ENCODE measurements at places on chromosomes 7 and 10.

DNA sequence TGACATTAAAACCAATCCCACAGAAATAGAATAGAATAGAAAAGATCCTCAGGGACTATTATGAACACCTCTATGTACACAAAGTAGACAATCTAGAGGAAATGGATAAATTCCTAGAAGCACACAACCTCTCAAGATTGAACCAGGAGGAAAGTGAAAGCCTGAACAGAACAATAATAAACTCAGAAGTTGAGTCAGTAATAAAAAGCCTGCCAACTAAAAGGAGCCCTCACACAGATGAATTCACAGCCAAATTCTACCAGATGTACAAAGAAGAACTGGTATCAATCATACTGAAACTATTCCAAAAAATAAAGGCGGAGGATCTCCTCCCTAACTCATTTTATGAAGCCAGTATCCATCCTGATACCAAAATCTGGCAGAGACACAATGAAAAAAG, 220.3 kb upstream of the HPS1 start:
- DNase-seq = no peak
- H3K4me3 ChIP-seq = no peak overlapping the region

DNA sequence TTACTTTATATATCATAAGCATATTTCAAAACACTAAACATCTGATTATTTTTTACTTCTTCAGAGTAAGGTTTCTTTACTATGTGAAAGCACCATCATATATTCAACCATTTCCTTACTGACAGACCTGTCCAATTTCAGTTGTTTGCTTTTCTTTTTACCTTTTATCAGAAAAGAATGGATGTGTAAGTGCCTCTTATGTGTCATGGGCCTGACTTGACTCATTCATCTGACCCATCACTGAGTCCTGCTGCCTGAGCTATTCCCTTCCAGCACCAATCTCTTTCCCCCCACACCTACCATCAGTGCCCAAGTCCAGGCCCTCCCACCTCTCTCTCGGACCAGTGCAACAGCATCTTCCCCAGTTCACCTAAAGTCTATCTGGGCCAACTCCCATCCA, 41.7 kb upstream of the ARID5B start:
- no peaks in the 10 kb centered on the region for H3K36me3 ChIP-seq
- H3K4me1 ChIP-seq = no peaks in the 10 kb centered on the region
- H3K27ac ChIP-seq = no peak overlapping the region
- H3K4me3 ChIP-seq = no peak overlapping the region
- no peaks in the 10 kb centered on the region for H3K27me3 ChIP-seq

DNA sequence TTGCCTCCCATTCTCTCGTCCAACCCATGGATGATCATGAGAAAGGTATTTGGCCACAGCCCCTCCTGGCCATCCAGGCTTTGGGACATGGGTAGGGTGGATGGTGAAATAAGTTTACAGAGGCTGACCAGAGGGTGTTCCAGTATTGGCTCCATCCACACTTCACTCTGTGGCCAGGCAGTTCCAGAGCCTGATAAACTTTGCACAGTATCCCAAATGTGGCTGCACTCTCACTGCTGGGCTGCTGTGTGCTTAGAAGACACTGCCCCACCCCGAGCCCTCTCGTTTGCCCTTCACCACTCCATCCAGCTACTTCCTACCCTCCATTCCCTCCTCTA, 72.0 kb upstream of the ZMIZ1 start:
- no peak overlapping the region for H3K4me3 ChIP-seq
- no peak for DNase-seq
- no peaks in the 10 kb centered on the region for H3K4me1 ChIP-seq
- H3K27ac ChIP-seq = no peak overlapping the region

DNA sequence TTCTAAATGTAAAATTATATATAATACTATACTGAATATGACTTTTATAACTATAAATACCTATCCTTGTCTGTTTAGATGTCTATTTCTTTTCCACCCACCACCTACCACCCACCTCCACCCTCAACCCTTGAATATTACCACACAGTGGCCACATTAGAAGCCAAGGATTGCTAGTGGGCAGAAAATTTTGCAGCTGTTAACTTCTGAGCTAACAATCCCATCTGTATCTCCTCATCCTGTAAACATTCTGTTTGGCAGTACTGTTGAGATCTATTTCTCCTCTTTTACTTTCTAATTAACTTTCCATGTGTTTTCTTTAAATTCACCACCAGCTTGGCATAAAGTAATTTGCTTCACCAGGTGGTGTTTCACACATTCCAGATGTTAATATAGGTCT, 281.1 kb upstream of the BMPER start:
- no peak for DNase-seq
- H3K4me1 ChIP-seq = no peaks in the 10 kb centered on the region
- H3K27ac ChIP-seq = no peak overlapping the region
- no peaks in the 10 kb centered on the region for H3K36me3 ChIP-seq

GRCh38 chr7:156558198-156558597, 82.4 kb upstream of the RNF32 start:
- H3K36me3 ChIP-seq = no peaks in the 10 kb centered on the region
- no peak overlapping the region for H3K4me3 ChIP-seq
- H3K27me3 ChIP-seq = no peaks in the 10 kb centered on the region
- DNase-seq = no peak
- no peaks in the 10 kb centered on the region for H3K4me1 ChIP-seq

DNA sequence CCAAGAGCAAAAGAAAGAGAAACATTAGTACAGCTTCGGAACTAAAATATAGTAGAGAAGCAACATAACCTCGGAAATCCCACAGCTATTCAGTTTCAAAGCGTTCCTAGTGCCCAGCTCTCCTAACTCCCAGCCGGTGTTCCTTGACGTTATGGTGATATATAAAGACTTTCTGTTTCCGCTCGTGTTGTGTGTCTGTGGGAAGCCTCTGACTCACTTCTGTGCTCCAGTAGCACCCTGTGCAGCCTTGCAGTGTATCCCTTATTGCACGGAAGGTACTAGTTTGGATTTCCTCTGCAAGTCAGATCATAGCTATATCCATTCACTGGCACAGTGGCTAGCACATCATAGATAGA, 535 bp downstream of the ASAH2B start:
- no peaks in the 10 kb centered on the region for H3K36me3 ChIP-seq
- peak overlapping the region; percentile 84 for H3K27ac ChIP-seq
- peak overlapping the region; percentile 85 for H3K4me3 ChIP-seq
- no peaks in the 10 kb centered on the region for H3K4me1 ChIP-seq
- no peaks in the 10 kb centered on the region for H3K27me3 ChIP-seq

DNA sequence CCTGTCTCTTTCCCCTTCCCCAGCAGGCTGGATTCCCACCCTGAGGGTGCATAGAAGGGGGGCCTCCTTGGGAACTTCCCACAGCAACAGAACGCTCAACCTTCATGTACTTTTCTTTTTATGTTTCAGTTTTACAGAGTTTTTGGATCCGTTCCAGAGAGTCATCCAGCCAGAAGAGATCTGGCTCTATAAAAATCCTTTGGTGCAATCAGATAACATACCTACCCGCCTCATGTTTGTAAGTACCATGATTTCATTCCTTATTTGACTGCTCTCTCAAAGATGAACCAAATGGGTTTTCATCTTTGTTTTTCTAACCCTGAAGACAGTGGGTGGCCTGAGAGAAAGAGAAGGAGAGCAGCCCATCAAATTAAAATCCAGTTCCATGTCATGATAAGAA, 46.7 kb downstream of the PLPP4 start:
- H3K4me1 ChIP-seq = no peaks in the 10 kb centered on the region
- H3K27me3 ChIP-seq = no peaks in the 10 kb centered on the region
- DNase-seq = no peak
- no peak overlapping the region for H3K4me3 ChIP-seq

GRCh38 chr10:71984126-71984808, 20.1 kb downstream of the CHST3 start:
- peak overlapping the region; percentile 31 for H3K27ac ChIP-seq
- no peaks in the 10 kb centered on the region for H3K36me3 ChIP-seq
- DNase-seq = no peak
- H3K4me3 ChIP-seq = no peak overlapping the region
- no peaks in the 10 kb centered on the region for H3K27me3 ChIP-seq
- H3K4me1 ChIP-seq = peaks cover 92% of the 10 kb centered on the region

DNA sequence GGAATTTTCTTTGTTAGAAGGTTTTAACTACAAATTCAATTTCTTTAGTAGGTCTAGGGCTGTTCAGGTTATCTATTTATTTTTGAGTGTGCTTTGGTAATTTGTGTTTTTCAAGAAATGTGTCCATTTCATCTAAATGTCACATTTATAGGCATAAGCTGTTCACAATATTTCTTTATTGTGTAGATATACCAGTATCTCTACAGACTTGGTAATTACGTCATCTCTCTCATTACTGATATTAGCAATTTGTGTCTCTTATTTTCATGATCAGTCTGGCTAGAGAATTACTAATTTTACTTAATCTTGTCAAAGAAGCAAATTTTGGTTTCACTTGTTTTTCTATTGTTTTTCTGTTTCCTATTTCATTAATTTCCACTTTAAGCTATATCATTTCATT, 152.0 kb downstream of the RNLS start:
- no peak overlapping the region for H3K27ac ChIP-seq
- DNase-seq = no peak
- H3K27me3 ChIP-seq = no peaks in the 10 kb centered on the region
- H3K4me1 ChIP-seq = no peaks in the 10 kb centered on the region
- no peaks in the 10 kb centered on the region for H3K36me3 ChIP-seq

DNA sequence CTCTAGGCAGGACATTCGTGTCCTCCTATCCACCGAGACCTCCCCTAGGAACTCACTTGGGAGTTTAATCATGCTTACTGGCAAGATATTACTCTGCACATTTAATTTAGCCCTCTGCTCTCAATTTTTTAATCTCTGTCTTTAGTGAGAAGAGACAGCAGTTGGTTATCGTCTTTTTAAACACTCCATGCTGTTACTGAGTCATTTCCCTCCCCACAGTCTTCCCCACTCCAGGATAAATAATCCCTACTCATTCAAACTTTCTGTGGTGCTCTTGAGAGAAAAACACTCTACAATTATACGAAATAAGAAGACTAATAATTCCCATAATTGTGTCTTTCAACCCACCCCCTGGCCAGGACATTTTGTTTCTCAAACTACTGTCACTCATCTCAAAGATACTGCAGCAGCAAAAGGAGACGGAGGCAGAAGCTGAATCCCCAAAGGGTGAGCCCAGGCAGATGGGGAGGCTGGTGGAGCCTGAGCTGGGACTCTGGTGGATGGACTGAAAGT, 84.2 kb downstream of the ANK3 start:
- no peaks in the 10 kb centered on the region for H3K36me3 ChIP-seq
- H3K4me3 ChIP-seq = no peak overlapping the region
- DNase-seq = no peak
- H3K27ac ChIP-seq = no peak overlapping the region
- no peaks in the 10 kb centered on the region for H3K27me3 ChIP-seq

GRCh38 chr10:36110097-36110496, 468.0 kb upstream of the FZD8 start:
- no peaks in the 10 kb centered on the region for H3K4me1 ChIP-seq
- no peak overlapping the region for H3K27ac ChIP-seq
- H3K4me3 ChIP-seq = no peak overlapping the region
- no peak for DNase-seq
- H3K27me3 ChIP-seq = no peaks in the 10 kb centered on the region

DNA sequence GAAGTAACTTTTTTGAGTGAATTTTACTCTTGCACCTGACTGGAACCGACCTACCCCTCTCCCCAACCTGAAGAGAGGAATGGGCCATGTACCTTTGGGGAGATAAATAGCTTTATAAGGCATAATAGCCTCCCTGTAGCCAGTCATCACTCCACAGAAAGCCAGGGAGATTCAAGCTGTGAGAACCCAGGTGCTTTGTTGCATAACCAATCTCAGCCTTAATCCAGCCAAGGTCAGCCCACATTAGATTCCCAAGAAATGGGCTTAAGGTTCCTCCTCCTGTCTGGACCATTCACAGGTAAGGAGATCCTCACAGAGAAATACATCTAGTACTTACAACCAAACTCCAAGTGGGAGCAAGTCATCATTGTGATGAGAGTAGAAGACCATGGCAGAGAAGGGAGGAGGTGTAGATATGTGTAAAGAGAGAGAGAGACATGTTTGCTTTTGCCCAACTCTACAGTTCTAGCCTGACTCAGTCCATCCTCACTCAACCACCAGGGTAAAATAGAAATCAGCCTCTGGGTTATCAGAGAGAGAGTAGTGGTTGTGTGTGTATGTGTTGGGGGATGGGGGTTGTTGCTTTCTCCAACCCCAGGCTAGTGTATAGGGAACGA, 23.6 kb downstream of the SKIDA1 start:
- no peak overlapping the region for H3K4me3 ChIP-seq
- no peaks in the 10 kb centered on the region for H3K4me1 ChIP-seq
- no peaks in the 10 kb centered on the region for H3K36me3 ChIP-seq
- H3K27ac ChIP-seq = no peak overlapping the region

DNA sequence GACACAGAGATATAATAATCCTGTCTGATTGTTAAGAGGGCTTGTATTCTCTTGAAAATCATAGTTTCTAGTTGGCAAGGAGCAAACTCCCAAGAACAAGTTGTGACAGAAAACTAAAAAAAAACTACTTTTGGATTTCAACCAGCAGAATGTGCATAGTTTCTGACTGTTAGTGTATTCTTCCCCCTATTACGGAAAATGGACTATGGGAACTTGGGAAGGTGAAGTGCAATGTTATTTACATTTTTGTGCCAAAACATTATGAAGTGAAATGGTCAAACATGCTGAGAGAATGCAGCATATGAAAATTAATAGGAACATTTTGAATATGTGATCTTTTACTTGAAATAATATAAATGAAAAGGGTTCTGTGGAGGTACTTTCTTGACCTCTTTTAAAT, 660.8 kb downstream of the SUGCT start:
- no peaks in the 10 kb centered on the region for H3K4me1 ChIP-seq
- DNase-seq = no peak
- no peak overlapping the region for H3K4me3 ChIP-seq

GRCh38 chr10:84890706-84891105, 562.3 kb downstream of the CCSER2 start:
- no peaks in the 10 kb centered on the region for H3K27me3 ChIP-seq
- H3K4me1 ChIP-seq = no peaks in the 10 kb centered on the region
- no peak overlapping the region for H3K27ac ChIP-seq
- H3K36me3 ChIP-seq = no peaks in the 10 kb centered on the region
- no peak overlapping the region for H3K4me3 ChIP-seq

GRCh38 chr7:15433151-15433550, 128.7 kb downstream of the AGMO start:
- no peak overlapping the region for H3K4me3 ChIP-seq
- no peaks in the 10 kb centered on the region for H3K27me3 ChIP-seq
- no peaks in the 10 kb centered on the region for H3K36me3 ChIP-seq
- no peak overlapping the region for H3K27ac ChIP-seq
- H3K4me1 ChIP-seq = no peaks in the 10 kb centered on the region

GRCh38 chr10:117398029-117398428, 22.8 kb upstream of the PDZD8 start:
- no peaks in the 10 kb centered on the region for H3K36me3 ChIP-seq
- no peak for DNase-seq
- no peaks in the 10 kb centered on the region for H3K27me3 ChIP-seq

DNA sequence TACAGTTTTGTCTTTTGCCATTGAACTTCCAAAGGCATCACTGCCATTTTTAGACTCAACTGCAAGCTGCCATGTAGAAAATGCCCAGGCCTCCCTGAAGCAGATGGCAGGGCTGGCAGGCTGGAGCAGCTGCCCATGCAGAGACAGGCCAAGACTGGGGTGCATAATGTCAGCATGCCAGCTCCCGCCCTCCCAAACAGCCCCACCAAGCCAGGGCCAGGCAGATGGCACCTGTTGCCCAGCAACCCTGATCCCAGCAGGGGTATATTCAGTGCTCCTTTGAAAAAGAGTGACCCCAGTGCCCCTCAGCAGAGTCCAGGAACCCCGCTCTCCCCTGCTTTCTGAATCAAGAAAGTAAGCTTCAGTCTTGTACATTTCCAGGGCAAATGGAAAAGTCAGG, 32.6 kb downstream of the VSTM4 start:
- H3K4me1 ChIP-seq = peaks cover 32% of the 10 kb centered on the region
- no peak for DNase-seq
- no peak overlapping the region for H3K4me3 ChIP-seq
- H3K27ac ChIP-seq = no peak overlapping the region

GRCh38 chr10:17227367-17228090, 512 bp upstream of the VIM start:
- peak overlapping the region; percentile 95 for H3K4me3 ChIP-seq
- H3K27me3 ChIP-seq = no peaks in the 10 kb centered on the region
- DNase-seq = no peak
- H3K27ac ChIP-seq = peak overlapping the region; percentile 100

Measured in testis (tissue), 5 donors.